ENCODE measurements at places on chromosomes 16 and 17.

DNA sequence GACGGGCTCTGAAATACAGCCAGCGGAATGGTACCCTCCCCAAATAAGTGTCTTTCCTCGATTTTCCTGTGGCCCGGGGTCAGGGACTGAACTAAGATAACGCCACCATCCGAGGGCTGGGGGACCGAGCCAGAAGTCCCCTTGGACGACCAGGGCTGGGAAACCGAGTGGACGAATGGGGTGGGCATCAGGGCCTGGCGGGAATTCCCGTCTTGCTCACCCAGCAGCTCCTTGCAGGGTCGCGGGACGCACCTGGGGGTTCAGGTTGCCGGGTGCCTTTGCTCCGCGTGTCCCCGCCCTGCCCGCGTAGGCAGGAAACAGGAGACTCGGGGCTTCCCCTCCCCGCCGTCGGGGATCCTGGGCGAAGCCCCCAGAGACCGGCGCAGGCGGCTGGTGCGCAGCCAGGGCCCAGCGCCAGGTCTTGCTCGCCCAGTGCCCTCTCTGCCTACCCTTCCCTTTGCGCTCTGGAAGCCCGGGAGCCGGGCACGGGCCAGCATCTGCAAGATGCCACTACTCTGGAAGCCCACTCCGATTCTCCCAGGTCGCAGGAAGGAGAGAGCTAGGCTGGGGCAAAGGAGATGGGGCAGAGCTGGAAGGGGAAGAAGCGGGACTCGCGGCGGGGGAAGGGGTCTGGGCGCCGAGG lies 665 bp upstream of the GRIN2C start:
- no peak for DNase-seq

DNA sequence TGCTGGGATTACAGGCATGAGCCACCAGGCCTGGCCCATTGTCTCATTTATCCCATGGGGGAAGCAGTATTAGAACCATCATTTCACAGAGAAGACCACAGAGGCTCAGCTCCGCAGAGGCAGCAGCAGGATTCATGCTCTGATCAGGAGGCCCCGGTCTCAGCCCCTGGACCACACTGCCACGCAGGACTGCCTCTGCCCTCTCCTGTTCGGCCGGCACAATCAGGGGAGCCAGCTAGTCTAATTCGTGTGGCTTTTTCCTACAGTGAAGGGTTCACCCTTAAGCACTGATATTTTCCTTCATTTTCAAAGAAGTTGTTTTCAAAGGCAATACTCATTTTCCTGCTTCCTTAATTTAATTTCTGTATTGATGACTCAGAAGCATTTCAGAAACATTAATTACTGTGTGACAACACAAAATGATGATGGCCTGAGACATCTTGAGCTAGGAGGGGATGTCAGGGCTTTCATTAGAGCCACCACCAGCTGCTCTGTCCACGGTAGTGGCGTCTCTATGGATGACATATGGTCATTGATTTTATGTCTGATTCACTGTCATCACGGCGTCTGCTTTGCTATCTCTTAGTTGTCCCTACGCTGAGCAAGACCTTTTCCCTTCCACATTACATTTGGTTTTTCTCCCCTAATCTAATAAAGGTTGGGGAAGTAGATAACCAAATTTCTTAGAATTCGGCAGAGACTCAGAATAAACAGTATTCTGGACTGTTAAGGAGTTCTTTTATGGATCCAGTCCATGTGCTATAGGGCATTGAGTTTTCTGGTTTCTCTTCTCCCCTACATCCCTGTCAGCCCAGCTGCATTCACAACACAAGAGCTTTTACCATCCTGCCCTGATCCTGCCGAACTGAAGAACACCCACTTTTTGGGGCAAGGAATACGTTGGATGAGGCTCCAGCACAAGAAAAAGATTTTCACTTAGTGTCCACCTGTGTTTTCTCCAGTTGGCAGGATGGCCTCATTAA lies 314.0 kb downstream of the SLC39A11 start:
- DNase-seq: no peak

DNA sequence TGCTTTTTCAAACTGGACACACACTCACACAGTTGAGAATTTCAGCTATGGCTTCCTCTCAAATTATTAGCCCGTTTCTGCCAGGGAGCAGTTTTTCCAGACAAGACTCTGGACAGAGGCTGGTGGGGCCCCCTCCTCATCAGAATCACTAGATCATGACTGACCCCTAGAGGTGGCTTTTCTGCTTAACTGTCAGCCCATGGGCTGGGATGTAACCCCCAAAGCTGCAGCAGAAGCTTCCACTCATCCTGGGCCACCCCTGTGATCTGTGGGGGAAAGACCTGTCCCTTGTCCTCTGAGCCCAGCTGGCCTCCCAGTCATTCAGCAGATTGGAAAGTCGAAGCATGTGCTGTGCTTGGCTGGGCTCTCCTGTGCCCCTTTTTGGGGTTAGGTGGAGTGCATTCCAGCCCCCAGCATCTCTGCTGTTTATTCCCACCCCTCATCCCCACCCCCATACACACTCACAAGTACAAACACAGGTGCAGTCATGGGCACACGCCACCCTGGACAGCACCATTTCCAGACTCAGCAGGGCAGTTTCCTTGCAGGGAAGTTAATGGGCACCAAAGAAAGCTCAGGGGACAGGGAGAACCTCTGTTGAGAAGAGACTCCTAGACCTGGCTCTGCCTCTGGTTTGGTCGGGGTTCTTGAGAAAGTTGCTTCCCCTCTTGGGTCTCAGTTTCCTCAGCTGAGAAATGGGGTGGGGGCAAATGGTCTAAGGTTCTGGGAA lies 77.6 kb upstream of the RBL2 start:
- DNase-seq: no peak

DNA sequence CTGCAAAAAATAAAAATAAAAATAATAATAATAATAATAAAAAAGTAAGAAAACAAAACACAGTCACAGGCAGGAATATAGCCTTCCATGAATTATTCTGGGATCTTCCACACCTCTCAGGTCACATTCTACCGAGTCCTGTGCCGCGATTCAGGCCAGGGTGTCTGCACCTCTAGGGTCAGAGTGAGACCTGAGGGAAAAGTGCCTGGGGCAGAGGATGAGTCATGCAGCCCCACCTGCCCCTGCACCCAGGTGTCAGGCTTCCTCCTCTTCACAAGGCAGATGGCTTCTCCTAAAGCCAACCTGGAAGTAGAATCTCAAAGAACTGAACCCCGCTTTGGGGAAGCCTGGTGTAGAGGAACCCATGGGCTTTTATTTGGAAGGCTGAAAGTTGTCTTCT lies 283.7 kb downstream of the CPPED1 start:
- no peak for DNase-seq

DNA sequence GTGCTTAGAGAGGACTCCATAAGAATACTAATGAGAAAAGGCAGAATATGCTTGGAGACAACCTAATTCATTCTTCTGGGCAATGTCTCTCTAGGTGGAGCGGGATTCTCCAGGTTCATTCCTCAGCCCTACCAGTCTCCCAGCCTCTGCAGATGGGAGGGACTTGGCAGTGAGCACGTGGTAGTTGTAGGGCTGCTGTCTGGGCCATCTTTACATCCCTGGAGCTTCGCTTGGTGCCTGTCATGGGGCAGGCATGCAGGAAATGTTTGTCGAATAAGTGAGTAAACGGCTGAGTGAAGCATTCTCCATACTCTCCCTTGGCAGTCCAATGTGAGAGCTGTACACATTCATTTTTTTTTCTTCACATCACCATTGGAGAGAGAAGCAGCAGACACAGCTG lies 387.5 kb downstream of the UTP18 start:
- no peak for DNase-seq

DNA sequence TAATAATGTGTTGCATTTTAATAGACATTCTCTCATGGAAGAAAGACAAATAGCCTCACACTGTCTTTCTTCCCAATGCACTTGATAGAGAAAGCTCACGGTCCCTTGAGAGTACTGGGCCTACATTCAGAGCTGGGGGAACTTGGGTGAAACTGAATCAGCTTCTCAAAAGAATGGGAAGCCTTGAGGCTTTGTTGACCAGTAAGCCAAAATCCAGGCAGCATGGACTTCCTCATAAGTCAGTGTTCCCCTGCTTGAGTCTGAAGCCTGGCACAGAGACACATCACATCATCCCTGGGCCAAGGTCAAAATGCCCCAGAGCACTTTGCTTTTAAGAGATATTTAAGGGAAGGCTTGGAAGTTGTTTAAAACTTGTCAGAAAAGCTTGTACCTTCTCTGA lies 302.2 kb upstream of the SALL1 start:
- DNase-seq: no peak

- DNase-seq: no peak
Observed at GRCh38 chr17:30413109-30413508, 34.4 kb downstream of the CPD start.

GRCh38 chr16:3012828-3013420 lies at the start of gene CLDN9:
Gene CLDN9 (plus strand): TSS chr16:3012923. CDS start chr16:3013363, 440 bp downstream.
- no peak for DNase-seq

DNA sequence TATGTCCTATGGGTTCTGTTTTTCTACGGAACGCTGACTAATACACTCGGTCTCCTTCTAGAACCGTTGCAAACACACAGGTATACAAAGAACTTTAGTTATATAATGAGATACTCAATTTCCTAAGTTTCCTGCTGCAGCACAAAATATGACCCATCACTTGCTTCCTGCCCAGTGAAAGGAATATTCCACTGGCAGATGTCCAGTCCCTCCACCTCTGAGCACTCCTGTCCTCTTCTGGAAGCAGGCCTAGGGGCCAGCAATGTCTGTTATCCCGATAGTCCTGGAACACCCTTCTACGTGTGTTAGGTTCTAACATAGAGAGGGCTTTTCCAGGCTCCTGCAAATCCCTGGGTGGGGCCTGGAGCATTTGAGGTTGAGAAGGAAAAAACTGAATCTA lies 32.7 kb downstream of the ADAMTS18 start:
- no peak for DNase-seq

GRCh38 chr17:75295201-75296158 lies 6.2 kb upstream of the SLC25A19 start:
- DNase-seq: no peak

DNA sequence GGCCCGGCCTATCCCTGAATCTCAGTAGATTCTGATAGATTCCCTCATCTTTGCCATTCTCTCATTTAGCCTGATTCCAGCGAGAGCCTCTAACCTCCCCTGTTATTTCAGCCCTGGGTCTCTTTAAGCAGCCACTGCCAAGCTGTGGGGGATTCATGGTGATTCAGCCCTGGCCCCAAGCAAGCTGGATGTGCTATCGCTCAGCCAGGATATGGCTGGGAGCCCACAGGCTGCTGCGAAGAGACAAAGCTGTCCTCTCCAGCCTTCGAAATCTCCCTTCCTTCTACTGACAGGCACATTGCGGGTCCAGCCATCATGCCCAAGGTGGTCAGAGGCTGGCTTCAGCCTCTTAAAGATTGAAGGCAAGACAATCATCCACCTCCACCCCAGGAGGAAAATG lies 394.1 kb downstream of the SOX9 start:
- DNase-seq: no peak

GRCh38 chr17:81564778-81565177 lies 12.6 kb upstream of the FAAP100 start:
- no peak for DNase-seq

GRCh38 chr17:41782142-41782541 lies 4.4 kb downstream of the JUP start:
- DNase-seq: no peak

DNA sequence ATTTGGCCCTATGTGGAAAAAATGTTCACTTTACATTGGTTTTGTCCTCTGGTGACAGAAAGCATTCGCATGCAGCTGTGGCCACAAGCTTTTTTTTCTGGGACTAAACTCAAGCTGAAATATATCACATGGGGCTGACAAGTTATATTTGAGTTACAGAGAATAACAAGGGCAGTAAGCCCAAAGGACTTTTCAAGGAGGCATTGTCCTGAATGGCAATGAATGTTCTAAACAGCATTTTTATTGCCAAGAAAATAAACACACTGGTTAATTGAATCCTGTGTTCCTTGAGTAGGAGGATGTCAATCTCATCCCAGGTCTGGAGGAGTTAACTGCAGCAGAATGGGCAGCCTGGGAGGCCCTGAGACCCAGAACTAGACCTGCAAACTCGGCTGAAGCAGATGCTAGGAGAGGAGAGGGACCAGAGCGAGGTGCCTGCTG lies 114.5 kb downstream of the COPRS start:
- no peak for DNase-seq

DNA sequence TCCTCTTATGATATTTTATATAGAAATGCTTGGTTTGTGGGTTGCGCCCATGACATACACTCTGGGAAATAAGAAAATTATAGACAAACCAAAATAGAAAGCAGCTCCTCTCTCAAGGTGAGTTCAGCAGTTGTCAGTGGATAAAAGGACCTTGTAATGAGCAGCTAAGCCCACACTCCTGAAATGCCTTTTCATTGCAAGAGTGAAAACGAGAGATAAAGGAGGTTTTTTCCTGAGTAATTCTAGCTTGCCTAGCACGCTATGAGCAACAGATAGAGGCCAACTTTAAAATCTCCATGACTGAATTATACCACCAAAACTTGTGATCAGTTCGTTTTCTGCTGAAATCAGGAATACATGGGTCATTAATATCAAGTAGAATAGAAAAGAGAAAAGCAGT lies 261.8 kb upstream of the CACNG5 start:
- no peak for DNase-seq

- DNase-seq: no peak
Observed at GRCh38 chr17:50837286-50837979, 2.0 kb downstream of the WFIKKN2 start.

GRCh38 chr17:11490171-11490755 lies 108.0 kb upstream of the DNAH9 start:
- DNase-seq: no peak

GRCh38 chr17:45127548-45128300 lies 4.6 kb downstream of the PLCD3 start:
- no peak for DNase-seq

DNA sequence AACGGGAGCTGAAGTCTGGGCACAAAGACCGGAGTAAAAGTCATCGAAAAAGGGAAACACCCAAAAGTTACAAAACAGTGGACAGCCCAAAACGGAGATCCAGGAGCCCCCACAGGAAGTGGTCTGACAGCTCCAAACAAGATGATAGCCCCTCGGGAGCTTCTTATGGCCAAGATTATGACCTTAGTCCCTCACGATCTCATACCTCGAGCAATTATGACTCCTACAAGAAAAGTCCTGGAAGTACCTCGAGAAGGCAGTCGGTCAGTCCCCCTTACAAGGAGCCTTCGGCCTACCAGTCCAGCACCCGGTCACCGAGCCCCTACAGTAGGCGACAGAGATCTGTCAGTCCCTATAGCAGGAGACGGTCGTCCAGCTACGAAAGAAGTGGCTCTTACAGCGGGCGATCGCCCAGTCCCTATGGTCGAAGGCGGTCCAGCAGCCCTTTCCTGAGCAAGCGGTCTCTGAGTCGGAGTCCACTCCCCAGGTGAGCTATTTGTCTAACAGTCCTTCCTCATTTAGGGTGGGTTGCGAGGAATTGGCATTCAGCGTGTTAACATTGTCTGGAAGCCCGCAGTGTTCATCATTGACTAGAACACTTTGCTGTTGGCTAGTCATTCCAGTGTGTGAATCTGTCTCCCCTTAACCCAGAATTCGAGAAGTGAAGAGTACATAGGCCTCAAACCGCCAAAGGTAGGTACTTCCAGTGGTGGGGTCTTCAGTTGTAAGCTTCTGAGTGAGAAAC lies 1.5 kb downstream of the CDK12 start:
- no peak for DNase-seq

DNA sequence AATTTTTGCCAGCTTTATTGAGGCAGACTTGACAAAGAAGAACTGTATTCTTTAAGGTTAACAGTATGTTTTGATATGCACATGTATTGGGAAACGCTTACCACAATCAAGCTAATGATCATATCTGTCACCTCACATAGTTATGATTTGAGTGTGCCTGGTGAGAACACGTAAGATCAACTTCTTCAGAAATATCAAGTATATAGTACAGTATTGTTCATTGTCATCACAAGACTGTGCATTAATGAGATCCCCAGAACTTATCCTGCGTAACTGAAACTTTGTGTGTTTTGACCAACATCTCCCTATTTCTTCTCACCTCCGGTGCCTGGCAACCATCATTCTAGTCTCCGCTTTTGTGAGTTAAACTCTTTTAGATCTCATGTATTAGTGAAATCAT lies 756.4 kb upstream of the EEF2KMT start:
- no peak for DNase-seq

All from stimulated activated CD4-positive, alpha-beta T cell treated with anti-CD3 and anti-CD28 coated beads, Interleukin-2, amount 100 ng/mL, for 4 hours (primary cell).